ENCODE measurements at places on chromosomes 6 and 20.

GRCh38 chr6:170004585-170005210 is 253.3 kb downstream of the ERMARD start:
- DNase-seq: no peak

- no peak for DNase-seq
These were observed 481.1 kb downstream of the BMP2 start for GRCh38 chr20:7248281-7249201.

DNA sequence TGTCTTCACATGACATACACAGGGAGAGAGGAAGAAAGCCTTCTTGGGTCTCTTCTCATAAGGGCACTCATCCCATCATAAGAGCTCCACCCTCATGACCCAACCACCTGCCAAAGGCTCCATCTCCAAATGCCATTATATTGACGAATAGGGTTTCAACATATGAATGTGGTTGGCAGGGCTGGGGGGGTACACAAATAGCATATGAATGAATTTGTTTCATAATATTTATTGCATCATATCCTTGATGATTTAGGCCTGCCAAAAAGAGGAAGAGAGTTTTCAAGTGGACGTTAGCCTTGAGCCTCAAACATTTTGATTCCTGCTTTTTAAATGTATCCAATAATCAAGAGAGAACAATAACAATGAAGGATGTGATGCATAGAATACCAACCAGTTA is 26.2 kb upstream of the OPRM1 start:
- no peak for DNase-seq

DNA sequence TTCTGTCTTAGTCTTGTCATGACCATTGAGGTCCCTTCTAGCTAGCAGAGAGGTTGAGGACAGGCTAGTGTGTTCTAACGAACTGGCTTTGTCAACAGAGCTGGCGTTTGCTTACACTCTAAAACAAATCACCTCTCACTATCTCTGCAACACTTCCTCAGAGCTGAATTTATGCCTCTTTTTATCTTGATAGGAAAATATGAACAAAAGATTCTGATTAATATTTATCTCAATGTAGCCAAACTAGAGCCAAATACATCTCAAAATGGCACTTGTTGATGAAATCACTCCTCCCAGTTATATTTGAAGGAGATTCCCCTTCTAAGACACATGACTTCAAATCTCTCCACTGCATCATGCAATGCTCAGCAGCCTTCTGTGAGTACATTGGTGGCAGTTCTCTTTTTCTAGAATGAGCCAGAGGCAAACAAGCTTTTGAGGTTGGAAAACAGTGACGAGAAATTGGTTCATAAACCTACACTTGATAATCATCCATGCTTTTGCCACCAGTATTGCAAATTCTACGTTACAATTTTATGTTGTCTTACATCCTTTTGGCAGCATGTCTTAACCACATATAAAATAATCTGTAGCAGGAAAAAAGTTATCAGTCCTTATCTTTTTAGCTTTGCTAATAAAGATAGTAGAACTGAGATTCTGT is 615.7 kb upstream of the CITED2 start:
- DNase-seq: no peak

DNA sequence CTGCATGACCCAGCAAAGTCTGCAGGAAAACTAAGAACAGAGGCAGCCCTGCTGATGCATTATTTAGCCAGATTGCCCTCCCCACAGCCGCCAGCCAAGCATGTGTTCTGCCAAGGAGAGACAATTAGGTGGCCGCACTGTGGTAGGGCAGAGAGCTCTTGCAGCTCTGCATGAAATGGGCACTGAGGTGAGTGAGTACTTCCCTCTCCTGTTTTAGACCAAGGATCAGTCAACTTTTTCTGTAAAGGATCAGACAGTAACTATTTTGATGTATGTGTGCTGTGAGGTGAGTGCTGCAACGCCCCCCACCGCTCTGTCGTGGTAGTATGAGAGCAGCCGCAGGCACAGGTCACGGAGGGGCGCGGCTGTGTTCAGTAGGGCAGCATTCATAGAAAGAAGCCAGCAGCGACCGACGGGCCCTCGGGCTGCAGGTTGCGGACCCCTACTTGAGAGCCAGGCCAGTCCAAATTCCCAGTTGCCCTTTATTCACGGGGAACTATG is 23.8 kb upstream of the FAM50B start:
- peak; percentile 50 for DNase-seq

- peak; percentile 69 for DNase-seq
These were observed 43.0 kb upstream of the PTGIS start for GRCh38 chr20:49610691-49611538.

All from omental fat pad (tissue), 4 donors.